ENCODE measurements at places on chromosomes 2 and 18. TPM values are rescaled to one million over a fixed set of nuclear protein-coding genes. Genes with fewer than 3 reads are reported as not detected.

The CRYGD gene
- total RNA-seq = not detected

The DNAH7 gene
- not detected for total RNA-seq

The MAP4K3 gene
- total RNA-seq = 7.2 TPM

The UNC80 gene
- total RNA-seq = not detected

The SLC1A4 gene
- 38.1 TPM for total RNA-seq

The CENPA gene
- total RNA-seq = 27.7 TPM

The CASP8 gene
- total RNA-seq = 120 TPM

The CYTIP gene
- total RNA-seq = 484 TPM

The PROKR1 gene
- total RNA-seq = 0.05 TPM

The GCG gene
- total RNA-seq = not detected

The SLC5A7 gene
- total RNA-seq = not detected

The LIMS3 gene
- total RNA-seq = 0.59 TPM

The TANC1 gene
- 0.64 TPM for total RNA-seq

The LONRF2 gene
- total RNA-seq = 0.54 TPM

The CACNB4 gene
- 0.80 TPM for total RNA-seq

The BOK gene
- total RNA-seq = 0.07 TPM

The ALPG gene
- not detected for total RNA-seq

The SOS1 gene
- total RNA-seq = 283 TPM

The HOXD3 gene
- total RNA-seq = not detected

The DSC1 gene
- total RNA-seq = not detected
